Stimulated activated CD8-positive, alpha-beta memory T cell treated with anti-CD3 and anti-CD28 coated beads, Interleukin-4, amount 100 ng/mL, for 24 hours (primary cell): ENCODE measurements at places on chromosomes 1 and 21.

- no peak for DNase-seq
Observed at GRCh38 chr1:167627615-167627864, 2.5 kb upstream of the RCSD1 start.

GRCh38 chr1:44543786-44544185 is 130.5 kb downstream of the TMEM53 start:
- DNase-seq = no peak

- DNase-seq = peak; percentile 28
Observed at GRCh38 chr1:110210604-110211495, 736 bp downstream of the KCNC4 start.

DNA sequence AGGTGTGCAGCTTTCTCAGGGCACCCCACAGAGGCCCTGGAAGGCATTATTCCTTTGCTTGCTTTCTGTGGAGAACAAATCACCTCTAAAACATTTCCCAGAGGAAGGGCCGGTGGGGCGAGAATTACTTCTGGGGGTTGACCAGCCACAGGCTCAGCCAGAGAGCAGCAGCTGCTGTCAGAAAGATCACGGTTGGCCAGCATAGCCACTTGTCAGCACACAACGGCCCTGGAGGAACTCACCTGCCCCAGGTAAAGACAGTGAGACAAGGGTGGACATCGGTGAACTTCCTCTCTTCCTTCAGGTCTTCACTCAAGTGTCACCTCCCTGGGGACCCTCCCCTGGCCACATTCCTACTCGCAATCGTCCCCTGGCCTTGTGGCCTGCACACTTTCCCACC is 69.5 kb upstream of the CLDN14 start:
- DNase-seq = no peak

GRCh38 chr21:23585419-23585818 is 2021.9 kb downstream of the MRPL39 start:
- no peak for DNase-seq

DNA sequence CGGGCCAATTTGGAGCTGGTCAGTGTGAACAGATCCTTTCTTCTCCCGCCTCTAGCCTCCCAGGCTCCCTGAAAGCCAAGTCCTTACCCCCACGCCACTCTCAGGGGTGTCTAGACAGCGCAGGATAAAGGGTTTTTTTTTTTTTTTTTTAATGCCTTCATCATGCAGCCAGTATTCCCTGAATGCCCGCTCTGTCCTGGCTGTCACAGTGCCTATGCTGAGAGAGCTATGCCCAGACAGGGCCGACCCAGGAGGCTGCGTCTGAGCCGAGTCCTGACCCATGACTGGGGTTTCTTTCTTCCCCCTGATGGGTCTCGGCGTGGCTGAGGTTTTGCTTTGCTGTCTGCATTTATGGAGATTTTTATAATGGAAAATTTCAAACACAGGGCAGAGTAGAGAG is 18.3 kb downstream of the SPSB1 start:
- DNase-seq = no peak

DNA sequence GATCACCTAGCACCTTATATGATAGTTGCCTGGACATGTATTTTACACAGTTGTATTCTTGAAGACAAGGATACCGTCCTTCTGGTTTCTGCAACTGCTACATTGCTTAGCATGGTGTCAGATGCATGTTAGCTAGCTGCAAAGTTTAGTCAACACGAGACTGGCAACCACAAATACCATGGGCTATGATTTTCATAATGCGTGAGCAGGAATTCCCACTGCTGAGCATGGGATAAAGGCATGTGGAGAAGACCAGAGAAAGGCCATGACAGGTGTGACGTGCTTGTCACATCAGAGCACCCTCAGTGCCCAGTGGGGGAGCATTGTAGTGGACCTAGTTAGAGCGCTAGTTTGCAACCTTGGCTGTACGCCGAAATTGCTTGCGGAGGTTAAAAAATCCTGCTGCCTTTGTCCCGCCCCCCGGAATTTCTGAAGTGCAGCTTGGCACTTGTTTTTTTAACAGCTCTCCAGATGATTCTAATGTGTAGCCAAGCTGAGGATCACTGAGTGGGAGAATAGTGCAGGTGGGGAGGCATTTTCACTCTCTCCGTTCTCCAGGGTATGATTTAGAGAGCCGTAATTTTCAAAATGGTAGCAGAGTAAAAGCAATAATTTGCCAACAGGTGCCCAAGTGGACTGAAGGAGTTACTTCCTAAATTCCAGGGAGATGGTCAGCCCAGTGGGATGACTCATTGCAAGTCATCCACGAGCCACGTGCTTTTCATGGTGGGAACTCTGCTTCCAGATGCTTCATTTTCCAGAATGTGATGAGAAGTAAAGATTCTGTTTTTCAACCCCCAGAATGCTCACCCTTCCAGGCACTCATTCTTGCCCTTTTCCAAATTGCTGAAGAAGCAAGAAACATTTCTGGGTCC is 81.0 kb downstream of the CNIH3 start:
- no peak for DNase-seq

DNA sequence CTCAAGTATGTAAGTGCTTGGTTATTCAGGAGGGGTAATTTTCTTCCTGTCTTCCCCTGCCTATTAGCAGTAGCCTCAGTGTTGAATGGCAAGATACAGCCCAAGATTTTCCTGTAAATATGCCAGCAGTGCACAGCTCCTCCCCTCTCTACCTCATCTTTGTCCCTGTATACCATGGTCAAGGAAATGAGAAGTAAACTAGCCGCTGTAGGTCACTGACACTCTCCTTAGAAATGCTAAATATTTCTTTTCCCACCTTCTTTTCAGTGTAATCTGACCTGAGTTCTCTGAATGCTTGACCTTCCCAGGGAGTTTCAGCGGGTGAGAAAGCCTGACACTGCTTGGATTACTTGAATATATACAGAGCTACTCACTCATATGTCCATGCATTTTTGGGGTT is 84.1 kb upstream of the ZNF326 start:
- no peak for DNase-seq

- DNase-seq = no peak
Observed at GRCh38 chr1:216600730-216601609, 122.3 kb downstream of the ESRRG start.

DNA sequence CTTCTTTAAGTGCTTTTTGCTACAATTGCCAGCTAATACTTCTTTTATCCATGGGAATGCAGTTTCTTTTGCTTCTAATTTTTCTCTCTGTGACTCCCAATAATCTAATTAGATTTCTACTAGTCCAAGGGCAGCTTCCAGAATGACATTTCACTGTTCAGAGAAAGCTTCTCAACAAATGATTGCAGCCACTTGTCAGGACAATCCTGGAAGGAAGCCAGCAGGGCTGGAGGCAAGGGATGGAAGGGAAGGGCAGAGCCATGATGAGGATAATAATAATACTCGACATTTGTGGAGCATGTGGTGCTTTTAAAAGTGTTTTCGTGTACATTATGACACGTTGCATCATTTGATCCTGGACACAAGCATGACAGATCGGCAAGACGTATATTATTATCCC is 19.4 kb downstream of the F11R start:
- DNase-seq = no peak

- no peak for DNase-seq
Observed at GRCh38 chr1:59500950-59501742, 204.3 kb downstream of the FGGY start.

GRCh38 chr1:6464915-6465314 is 1.1 kb downstream of the TNFRSF25 start:
- DNase-seq = no peak

DNA sequence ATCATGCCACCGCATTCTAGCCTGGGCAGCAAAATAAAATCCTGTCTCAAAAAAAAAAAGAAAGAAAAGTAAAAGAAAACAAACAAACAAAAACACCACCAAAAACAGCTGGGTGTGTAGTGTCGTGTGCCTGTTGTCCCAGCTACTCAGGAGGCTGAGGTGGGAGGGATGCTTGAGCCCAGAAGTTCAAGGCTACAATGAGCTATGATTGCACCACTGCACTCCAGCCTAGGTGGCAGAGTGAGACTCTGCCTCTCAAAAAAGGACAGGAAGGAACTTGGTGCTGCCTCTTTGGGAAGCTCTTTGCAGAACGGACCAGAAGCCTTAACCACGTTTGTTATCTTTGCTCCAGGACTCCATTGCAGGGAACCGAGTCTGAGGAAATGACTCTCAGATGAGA is 11.0 kb downstream of the KIF17 start:
- no peak for DNase-seq

GRCh38 chr21:46187261-46187660 is 3.0 kb upstream of the SPATC1L start:
- no peak for DNase-seq

GRCh38 chr1:202439308-202439707 is 90.8 kb downstream of the PPP1R12B start:
- no peak for DNase-seq

DNA sequence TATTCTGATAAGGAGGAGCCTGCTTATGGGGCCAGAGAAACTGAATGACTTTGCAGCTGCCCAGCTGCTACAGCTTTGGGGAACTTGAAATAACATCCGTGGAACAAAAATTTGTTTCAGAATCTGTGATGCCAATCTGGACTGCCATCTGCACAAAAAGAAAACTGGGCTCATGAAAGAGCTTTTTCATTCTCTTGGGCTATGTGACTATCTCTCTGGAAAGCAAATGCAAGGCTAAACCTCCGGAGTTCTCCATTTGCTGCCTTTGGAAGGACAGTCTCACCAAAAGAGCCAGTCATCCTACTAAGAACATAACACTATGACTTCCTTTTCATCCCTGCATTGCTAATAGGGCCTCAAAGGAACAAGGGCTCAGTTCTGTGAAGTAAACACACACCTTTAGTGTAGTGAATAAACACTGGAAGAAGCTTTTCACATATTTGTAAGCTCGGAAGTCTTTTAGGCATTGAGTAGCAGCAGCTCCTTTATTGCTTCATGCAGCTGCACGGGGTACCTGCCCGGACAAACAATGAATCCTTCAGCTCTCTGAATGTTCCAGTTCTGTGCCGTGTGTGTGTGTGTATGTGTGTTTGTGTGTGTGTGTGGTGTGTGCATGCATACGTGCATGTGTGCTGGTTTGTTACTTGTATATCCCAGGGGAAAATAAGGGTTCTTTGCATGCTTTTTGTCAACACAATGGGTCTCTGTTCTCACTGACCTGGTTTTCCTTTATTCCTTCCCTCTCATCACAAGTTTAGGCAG is 255.5 kb upstream of the SGIP1 start:
- DNase-seq = no peak

DNA sequence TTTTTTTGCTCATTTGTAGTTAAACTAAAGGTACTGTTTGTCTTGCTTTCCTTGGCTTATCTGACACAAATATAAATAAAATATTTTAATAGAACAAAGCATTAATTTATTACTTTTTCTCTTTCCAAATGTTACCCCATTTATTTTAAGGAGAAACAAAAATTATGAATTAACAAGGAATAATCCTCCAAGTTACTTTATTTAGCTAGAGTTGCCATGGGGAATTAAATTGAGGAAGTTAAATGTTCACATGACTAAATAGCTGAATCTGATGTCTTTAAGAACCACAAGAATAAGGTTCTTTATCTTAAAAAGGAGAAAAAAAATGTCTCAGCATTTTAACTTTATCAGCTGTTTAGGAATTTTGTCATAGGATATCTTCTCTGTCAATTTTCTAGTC is 12.3 kb downstream of the ATG4C start:
- DNase-seq = no peak

DNA sequence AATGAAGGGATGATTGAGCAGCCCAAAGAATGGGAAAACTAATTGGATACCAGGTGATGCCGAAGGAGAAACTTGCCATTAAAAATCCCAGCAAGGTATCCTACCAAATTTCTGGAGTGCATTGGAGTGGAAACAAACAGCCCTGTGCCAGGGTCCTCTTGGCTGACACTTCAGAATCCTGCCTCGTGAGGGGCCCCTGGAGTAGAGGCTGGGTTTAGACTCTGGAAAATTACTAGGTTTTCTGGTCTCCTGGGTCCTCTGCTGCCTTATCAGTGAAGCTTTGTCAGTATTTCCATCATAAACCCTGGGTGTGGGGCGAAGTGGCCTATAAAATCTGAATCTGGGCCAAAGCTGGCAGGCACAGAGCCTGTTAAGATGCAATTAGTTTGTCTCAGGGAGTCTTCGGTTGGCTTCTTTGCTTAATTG is 289.2 kb upstream of the USP24 start:
- DNase-seq = no peak

GRCh38 chr21:35940074-35940927 is 120.0 kb downstream of the SETD4 start:
- DNase-seq = no peak

- no peak for DNase-seq
Observed at GRCh38 chr21:46457801-46458314, 833 bp upstream of the DIP2A start.

DNA sequence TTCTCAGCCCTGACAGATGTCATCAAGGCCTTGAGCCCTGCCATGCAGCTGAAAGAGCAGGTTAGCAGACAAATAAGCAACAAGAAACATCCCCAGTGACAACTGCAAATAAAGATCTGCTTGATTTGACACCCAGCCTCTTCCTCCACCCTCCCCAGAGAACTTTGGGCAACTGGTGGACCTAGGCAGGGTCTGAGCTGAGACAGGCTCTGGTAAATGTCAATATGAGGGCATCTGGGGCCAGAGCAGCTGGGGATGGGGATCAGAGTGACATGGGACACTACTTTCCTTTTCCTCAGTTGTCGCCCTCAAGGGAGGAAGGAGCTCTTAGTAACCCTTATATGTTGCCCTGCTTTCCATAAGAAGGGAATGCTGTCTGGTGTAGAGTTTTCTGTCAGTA is 544.1 kb downstream of the NEGR1 start:
- DNase-seq = no peak

DNA sequence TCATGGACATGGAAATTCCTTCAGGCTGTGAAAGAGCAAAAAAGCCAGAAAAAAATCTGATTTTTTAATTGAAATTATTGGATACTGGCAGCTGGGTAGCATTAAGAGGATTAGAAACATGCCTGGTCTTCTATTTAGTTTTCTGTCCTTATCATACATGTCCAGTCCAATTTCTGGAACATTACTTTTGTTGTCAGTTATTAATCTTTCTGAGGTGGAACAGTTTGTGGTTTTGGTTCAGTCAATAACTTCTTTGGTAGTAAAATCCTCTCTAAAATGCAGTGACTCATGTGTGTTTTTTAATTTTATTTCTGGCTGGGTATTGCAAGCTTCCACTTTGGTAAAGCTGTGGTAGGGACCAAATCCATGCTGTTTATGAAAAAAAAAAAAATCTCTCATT is 687.0 kb upstream of the ADGRL2 start:
- DNase-seq = no peak

GRCh38 chr1:100627054-100627716 is 89.2 kb downstream of the GPR88 start:
- no peak for DNase-seq

DNA sequence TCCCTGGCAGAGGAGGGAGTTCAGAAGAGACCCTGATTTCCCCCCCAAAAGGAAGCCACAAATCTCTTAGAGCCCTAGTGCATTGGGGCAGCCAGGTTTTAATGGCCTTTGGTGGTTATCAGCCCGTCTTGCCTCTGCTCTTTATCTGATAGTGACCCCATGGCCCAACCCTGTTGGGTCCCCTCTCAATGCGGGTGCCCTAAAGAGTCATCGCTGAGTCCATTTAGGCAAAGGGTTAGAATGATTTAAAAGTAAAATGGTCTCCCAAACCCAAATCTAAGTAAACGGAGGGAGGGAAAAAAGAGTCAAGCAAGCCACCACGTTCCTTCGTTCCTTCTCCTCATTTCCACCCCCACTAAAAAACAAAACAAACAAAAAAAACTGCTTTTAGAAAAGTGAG is 164.0 kb downstream of the RUNX1 start:
- DNase-seq = no peak
